ENCODE measurements at places on chromosomes 1 and 21.
A peak's percentile ranks its signal among the peaks of the same experiment; 100 is the strongest.

DNA sequence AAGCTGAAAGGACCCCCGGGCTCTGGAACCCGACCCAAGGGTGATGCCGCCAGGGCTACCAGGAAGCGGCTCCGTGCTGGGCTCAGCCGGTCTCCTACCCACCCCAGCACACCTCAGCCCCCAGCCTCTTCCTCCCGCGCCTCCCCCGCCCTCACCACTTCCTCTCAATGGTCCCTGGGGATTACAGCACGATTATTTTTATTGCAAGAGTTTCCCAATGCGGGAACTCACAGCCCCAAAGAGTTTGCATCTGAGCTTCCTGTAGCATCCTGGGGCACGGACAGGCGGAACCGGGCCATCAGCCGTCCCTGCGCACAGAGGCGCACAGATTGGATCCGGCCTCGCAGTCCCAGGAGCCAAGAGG, 8.7 kb upstream of the SLX9 start:
- H3K4me1 ChIP-seq, result peaks cover 48% of the 10 kb centered on the region
- H3K27ac ChIP-seq, result peak overlapping the region; percentile 79
- H3K27me3 ChIP-seq, result no peaks in the 10 kb centered on the region
- peak overlapping the region; percentile 79 for H3K4me3 ChIP-seq
- no peaks in the 10 kb centered on the region for H3K36me3 ChIP-seq

- H3K27me3 ChIP-seq, result peaks cover 21% of the 10 kb centered on the region
- H3K4me3 ChIP-seq, result no peak overlapping the region
- H3K4me1 ChIP-seq, result no peaks in the 10 kb centered on the region
- peak; percentile 48 for DNase-seq
- H3K27ac ChIP-seq, result no peak overlapping the region
These were observed 25.5 kb downstream of the ETV3L start for GRCh38 chr1:157073944-157074685.

GRCh38 chr1:229066591-229066990, 204.3 kb upstream of the RAB4A start:
- H3K36me3 ChIP-seq, result no peaks in the 10 kb centered on the region
- H3K4me1 ChIP-seq, result peaks cover 21% of the 10 kb centered on the region
- H3K27me3 ChIP-seq, result no peaks in the 10 kb centered on the region
- DNase-seq, result no peak

GRCh38 chr1:93581917-93582850, 99.5 kb downstream of the BCAR3 start:
- H3K4me3 ChIP-seq, result no peak overlapping the region
- H3K4me1 ChIP-seq, result no peaks in the 10 kb centered on the region
- H3K27ac ChIP-seq, result no peak overlapping the region
- H3K36me3 ChIP-seq, result no peaks in the 10 kb centered on the region
